ENCODE measurements at places on chromosomes 12 and 14. TPM values are rescaled to one million over a fixed set of nuclear protein-coding genes. Genes with fewer than 3 reads are reported as not detected.
A peak's percentile ranks its signal among the peaks of the same experiment; 100 is the strongest.

- peak overlapping the region; percentile 20 for H3K27ac ChIP-seq
- no peaks in the 10 kb centered on the region for H3K27me3 ChIP-seq
- peaks cover 12% of the 10 kb centered on the region for H3K4me1 ChIP-seq
- no peak for DNase-seq
Measured at GRCh38 chr14:53126731-53127130, 26.4 kb downstream of the DDHD1 start.

DNA sequence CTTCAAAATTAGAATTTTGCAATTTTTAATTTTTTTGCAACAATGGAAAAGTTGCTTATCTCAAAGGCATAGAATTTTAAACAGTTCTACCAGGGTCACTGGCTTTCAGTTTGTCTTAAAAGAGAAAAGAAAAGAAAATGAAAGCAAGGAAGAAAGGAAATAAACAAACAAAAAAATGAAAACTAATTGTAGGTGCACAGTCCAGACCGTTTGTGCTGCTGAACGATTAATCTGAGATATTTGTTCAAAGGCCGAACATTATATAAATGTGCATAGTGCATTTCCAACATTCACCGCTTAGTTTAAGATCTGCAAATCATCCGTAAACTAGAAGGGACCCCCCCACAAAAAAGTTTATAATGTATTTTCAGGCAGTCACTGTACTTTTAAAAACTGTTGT is 5.5 kb upstream of the OTX2 start:
- H3K36me3 ChIP-seq, result no peaks in the 10 kb centered on the region
- H3K4me3 ChIP-seq, result no peak overlapping the region
- no peak for DNase-seq
- H3K27me3 ChIP-seq, result peaks cover 77% of the 10 kb centered on the region

DNA sequence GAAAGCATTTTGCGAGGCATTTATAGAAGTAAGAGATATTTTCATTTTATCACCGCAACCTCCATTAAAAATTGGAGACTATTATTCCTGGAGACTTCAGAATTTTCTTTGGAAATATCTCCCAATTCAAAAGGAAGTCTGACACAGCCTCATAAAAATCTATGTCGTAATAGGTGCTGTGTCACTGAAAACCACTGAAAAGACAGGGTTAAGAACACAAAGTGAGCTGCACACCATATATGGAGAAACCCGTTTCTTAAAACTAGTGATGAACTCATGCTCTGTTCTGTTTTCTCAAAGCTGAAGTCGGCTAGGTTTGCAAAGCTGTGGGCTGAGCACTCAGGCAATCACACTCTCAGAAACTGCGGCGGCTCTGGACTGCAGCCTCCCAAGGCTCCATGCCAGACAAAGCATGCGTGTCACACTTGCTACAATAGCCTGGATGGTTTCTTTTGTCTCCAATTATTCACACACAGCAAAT is at the start of gene GLIPR1:
TSS of gene GLIPR1 (plus strand) at position 287 of the 481 bp plus-strand sequence. CDS start at position 413, 126 bp downstream.
- peaks cover 10% of the 10 kb centered on the region for H3K36me3 ChIP-seq
- peak; percentile 49 for DNase-seq
- no peaks in the 10 kb centered on the region for H3K27me3 ChIP-seq
- H3K27ac ChIP-seq, result peak within 1 kb of the TSS; percentile 77
- H3K4me1 ChIP-seq, result peaks cover 48% of the 10 kb centered on the region

GRCh38 chr14:26173581-26174110 is 424.2 kb downstream of the NOVA1 start:
- no peak for DNase-seq
- no peaks in the 10 kb centered on the region for H3K27me3 ChIP-seq
- no peak overlapping the region for H3K4me3 ChIP-seq
- no peak overlapping the region for H3K27ac ChIP-seq
- no peaks in the 10 kb centered on the region for H3K4me1 ChIP-seq
- H3K36me3 ChIP-seq, result no peaks in the 10 kb centered on the region

DNA sequence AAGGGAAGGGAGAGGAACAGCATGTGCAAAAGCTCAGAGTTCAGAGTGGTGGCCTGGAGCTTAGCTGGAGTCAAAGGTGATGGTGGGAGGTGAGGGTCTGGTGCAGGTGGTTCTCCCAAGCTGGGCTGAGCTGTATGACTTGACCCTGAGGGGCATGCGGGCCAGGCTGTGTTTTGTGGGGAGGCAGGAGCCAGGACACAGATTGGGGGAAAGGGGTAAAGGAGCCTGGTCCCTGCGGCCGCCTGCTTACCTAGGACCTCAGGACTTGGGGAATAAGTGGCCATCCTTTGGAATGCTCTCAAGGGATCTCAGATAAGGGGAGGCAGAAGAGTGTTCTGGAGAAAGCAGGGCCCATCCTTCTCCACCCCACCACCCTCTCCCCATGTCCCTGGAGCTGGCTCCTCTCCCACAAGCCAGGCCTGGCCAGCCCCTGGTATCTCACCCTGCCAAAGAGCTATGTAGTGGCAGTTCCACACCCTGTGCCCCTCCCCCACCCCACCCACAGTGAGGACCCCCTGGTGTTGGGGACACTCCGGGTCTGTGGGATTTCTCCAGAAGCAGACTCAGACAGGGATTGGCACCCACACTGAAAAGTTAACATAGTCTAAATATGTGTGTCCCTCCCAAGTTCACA is 19.9 kb upstream of the CEP170B start:
- DNase-seq, result no peak
- peaks cover 43% of the 10 kb centered on the region for H3K27me3 ChIP-seq
- no peaks in the 10 kb centered on the region for H3K36me3 ChIP-seq
- H3K4me3 ChIP-seq, result no peak overlapping the region

GRCh38 chr14:55190906-55191202 is 531 bp downstream of the DLGAP5 start:
- peaks cover 14% of the 10 kb centered on the region for H3K4me1 ChIP-seq
- DNase-seq, result no peak
- no peak overlapping the region for H3K27ac ChIP-seq
- no peaks in the 10 kb centered on the region for H3K36me3 ChIP-seq
- H3K4me3 ChIP-seq, result peak overlapping the region; percentile 74

- no peaks in the 10 kb centered on the region for H3K27me3 ChIP-seq
- H3K27ac ChIP-seq, result no peak overlapping the region
- DNase-seq, result no peak
Measured at GRCh38 chr14:57897144-57897748, 31.4 kb upstream of the SLC35F4 start.

DNA sequence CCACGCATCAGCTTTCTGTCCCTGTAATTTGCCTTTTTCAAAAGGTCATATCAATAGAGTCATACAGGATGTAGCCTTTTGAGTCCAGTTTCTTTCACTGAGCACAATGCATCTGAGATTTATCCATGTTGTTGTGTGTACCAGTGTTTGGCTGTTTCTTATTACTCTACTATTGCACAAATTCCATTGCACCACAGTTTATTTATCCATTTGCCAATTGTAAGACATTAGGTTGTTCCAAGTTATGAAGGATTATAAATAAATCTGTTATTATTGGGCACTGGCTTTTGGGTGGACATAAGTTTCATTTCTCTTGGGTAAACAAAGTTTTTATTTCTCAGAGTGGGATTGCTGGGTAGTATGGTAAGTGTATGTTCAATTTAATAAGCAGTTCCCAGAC is 68.3 kb upstream of the TBPL2 start:
- no peaks in the 10 kb centered on the region for H3K27me3 ChIP-seq
- H3K4me1 ChIP-seq, result no peaks in the 10 kb centered on the region
- H3K4me3 ChIP-seq, result no peak overlapping the region
- no peak overlapping the region for H3K27ac ChIP-seq
- DNase-seq, result no peak

- H3K4me3 ChIP-seq, result peak within 1 kb of the TSS; percentile 68
- H3K27me3 ChIP-seq, result no peaks in the 10 kb centered on the region
- DNase-seq, result peak; percentile 77
Measured at GRCh38 chr12:47758834-47759690, at the start of gene RAPGEF3. TSS of gene RAPGEF3 (minus strand) at chr12:47758880. CDS start at chr12:47758556, 324 bp downstream.

DNA sequence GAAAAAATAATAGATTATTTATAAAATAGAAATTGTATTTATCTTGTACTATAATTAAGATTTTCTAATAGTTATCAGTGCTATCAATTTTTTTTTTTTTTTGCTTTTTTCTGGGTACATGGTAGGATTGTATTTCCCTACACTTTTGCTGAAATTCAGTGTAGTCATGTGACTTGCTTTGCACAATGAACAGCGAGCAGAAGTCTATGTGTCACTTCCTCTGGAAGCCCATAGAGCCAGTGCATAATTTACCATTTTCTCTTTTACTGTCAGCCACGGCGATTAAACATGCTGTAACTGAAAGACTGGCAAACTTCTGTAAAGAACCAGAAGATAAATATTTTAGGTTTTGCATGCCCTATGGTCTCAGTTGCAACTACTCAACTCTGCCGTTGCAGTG is 80.8 kb upstream of the PPP1R12A start:
- H3K27ac ChIP-seq, result no peak overlapping the region
- H3K27me3 ChIP-seq, result peaks cover 5% of the 10 kb centered on the region
- H3K4me3 ChIP-seq, result no peak overlapping the region
- H3K36me3 ChIP-seq, result no peaks in the 10 kb centered on the region
- H3K4me1 ChIP-seq, result no peaks in the 10 kb centered on the region

TESPA1 gene
- 96.3 TPM for total RNA-seq

GARIN6 gene
- not detected for total RNA-seq

ARMH4 gene
- not detected for total RNA-seq

DTX1 gene
- 14.0 TPM for total RNA-seq

SLC38A1 gene
- 327 TPM for total RNA-seq

GZMB gene
- 2.9 TPM for total RNA-seq

KRT5 gene
- total RNA-seq, result 0.60 TPM

FITM1 gene
- total RNA-seq, result 1.5 TPM

Data from CD4-positive, alpha-beta T cell (primary cell).